ENCODE measurements at places on chromosomes 3 and 15.

- no peak for DNase-seq
Measured at GRCh38 chr3:165390166-165390565, 194.0 kb upstream of the SLITRK3 start.

GRCh38 chr3:7015683-7016440, 154.9 kb downstream of the GRM7 start:
- DNase-seq, result no peak

- no peak for DNase-seq
Measured at GRCh38 chr3:126399756-126400155, 5.0 kb downstream of the CFAP100 start.

DNA sequence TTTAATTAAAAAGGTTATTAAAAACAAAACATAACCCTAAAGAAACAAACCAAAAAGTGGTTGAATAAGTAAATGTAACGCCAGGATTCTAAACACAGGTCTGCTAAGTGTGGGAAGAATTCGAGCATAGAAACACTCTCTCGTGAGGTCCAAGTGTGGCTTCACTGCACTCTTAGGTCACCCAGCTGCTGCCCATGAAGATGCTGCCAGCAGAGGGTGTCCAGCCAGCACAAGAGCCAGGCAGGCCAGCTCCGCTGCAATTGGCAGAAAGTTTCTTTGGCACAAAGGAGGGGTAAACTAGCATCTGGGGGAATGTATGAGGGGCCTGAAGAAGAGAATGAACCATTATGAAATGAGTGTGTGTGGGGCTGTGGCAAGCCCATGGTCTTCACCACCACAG, 215.7 kb upstream of the FEZF2 start:
- no peak for DNase-seq

DNA sequence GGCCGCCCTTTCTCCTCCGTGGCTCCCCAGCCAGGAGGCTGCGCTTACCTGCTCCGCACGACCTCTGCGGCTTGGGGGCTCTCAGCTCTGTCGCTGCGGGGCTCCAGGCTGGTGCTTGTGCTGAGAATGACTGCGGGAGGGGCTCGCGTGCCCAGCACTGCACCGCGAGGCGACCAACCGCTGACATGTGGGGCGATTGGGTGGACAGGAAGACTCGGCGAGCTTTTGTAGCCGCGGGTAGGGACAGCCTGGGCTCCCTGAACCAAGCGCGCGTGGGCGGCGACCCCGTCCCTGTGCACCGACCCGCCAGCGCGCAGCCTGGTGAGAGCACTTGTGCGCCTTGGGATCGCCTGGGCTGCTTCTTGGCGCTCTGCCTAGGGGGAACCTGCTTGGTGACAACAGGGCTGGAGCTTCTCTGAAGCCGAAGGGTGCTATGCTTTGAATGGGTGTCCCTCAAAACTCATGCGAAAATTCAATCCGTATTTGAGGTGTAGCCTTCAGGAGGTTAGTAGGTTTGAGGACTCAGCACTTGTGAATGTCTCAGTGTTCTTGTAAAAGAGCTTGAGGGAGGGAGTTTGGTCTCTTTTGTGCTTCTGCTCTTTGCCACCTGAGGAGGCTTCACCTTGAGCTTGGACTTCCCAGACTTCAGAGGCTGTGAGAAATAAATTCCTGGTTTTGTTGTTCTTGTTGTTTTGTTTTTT, 50.4 kb downstream of the IL12A start:
- no peak for DNase-seq

DNA sequence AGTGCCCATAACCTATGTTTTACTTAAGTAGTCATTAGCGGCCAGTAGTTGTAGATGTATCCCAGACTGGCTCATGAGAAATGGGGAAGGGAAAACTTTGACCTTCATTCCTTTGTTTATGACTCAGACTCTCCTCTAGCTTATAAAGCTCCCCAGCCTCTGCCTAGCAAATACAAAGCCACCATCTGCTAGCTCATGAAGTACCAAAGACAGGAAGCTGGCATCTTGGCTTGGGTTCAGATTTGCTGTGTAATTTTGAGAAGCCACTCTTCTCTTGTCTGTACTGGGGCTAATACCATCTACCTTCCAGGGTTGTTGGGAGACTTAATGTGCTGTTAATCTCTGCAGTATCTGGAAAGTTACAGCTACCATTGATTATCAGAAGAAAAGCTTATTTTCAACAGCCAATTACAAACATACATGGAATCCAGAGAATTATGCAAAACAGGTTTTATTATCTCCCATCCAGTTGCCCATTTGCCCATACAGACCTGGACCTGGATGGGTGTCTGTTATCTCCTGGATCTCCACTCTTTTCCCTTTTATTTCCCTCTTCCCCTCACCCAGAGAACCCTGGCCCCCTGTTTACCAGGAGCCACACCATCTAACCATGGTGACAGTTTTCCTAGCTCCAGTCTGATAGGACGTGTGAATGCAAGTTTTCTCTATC, 153.8 kb downstream of the SEMA6D start:
- DNase-seq, result no peak

Measured in activated gamma-delta T cell treated with Interleukin-2 at 50 U/mL for 16 hours (primary cell).